ENCODE measurements at places on chromosomes 2 and 18.

- no peak for DNase-seq
Measured at GRCh38 chr18:9549405-9549804, 65.0 kb downstream of the PPP4R1 start.

- no peak for DNase-seq
Measured at GRCh38 chr2:235300368-235301201, 193.3 kb upstream of the AGAP1 start.

- no peak for DNase-seq
Measured at GRCh38 chr2:163656622-163657280, 79.1 kb downstream of the FIGN start.

DNA sequence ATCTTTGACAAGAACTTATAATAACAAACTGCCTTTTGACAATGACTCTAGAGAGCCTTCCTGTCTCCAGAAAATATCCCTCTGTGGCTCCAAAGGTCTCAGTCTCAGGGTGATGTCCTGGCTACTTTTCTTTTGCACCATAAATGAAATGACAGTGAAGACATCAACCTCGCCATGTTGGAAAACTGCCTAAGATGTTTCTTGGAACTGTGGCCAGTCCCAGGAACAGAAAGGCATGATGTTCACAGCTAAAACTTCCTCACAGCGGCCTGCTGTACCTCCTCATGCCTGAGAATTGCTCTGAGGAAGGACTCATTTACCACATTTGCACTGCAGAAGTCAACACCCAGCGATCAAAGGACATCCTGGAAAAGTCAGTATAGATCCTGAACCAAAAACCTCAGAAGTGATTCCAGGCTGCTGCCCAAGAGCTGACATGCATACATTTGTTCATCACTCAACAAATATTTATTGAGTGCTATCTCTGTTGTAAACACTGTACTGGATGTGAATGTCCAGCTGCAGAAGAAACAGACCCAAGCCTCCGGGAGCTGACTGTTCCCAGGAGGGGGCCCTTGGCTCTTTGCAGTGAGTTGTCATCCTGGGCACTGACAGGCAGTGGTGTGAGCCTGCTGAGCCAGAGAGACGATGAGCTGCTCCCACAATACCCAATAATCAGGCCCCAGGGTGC is 64.3 kb upstream of the ACSL3 start:
- peak; percentile 38 for DNase-seq

DNA sequence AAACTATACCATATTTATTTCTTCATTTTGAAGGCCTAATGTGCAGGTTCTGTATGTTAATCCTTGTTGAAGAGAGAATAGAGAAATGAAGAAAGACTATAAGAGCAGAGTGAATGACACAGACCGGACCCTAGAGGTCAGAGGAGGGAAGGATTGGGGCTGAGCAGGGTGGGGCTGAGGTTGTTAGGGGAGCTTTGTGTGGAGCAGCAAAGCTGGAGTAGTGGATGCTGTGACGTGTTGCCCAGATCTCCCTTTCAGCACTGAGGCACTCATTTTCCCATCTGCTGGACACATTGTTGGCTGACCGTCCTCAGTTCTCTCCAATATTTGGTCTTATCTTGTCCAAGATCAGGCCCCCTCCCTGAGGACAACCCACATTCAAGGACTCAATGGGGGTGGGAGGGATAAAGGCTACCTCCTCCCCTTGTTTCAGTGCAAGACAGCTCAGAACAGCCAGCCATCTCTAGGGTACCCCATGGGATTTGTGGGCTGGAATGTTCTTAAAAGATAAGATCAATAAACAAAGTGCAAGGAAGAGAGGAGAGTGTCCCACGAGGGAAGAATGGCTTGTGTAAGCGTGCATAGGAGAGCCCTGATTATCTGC is 143.6 kb downstream of the TDRD15 start:
- peak; percentile 33 for DNase-seq

- DNase-seq, result no peak
Measured at GRCh38 chr2:53286345-53286744, 481.3 kb upstream of the CHAC2 start.

GRCh38 chr2:128642316-128642715 is 323.6 kb upstream of the HS6ST1 start:
- no peak for DNase-seq

DNA sequence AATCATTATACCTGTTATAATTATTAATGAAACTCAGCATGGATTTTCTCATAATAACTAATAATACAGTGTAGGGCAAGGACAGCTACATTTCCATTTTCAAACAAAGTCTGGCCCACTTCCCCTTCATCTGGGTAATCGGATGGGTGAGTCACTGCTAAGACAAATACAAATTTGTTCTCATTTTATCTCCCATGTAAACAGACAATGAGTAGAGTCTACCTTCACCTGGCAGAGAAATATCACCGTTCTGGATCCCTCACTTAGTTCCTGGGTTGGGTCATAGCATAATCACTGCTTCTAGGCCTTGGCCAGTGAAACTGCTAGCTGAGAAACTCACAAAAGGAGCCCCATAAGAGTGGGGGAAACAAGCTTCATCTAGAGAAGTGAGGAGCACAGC is 9.2 kb downstream of the CNTNAP5 start:
- DNase-seq, result no peak

GRCh38 chr2:127410871-127411652 is 7.2 kb upstream of the PROC start:
- DNase-seq, result no peak

GRCh38 chr2:1758774-1759610 is 14.7 kb upstream of the PXDN start:
- no peak for DNase-seq

DNA sequence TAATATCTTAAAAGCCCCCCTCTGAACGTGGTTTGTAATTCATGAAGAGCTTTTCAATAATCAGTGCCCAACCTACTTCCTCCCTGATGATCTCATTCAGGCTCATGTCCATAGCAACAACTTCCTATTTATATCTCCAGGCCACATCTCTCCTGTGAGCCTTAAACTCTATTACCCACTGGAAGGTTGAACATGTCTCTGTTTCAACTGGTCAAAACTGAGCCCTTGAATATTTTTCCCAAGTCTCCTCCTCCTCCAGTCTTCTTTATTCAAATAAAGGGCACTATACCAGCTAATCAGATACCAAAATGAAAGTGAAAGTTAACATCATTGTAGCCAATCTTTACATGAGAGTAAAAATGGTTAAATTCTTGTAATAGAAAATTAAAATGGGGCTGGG is 63.7 kb upstream of the ITGA4 start:
- peak; percentile 29 for DNase-seq

- peak; percentile 29 for DNase-seq
Measured at GRCh38 chr2:9897331-9897737, 54.1 kb downstream of the TAF1B start.

- DNase-seq, result peak; percentile 40
Measured at GRCh38 chr2:213246497-213247281, 37.6 kb upstream of the SPAG16 start.

GRCh38 chr2:153890576-153890975 is 18.9 kb downstream of the GALNT13 start:
- peak; percentile 64 for DNase-seq

DNA sequence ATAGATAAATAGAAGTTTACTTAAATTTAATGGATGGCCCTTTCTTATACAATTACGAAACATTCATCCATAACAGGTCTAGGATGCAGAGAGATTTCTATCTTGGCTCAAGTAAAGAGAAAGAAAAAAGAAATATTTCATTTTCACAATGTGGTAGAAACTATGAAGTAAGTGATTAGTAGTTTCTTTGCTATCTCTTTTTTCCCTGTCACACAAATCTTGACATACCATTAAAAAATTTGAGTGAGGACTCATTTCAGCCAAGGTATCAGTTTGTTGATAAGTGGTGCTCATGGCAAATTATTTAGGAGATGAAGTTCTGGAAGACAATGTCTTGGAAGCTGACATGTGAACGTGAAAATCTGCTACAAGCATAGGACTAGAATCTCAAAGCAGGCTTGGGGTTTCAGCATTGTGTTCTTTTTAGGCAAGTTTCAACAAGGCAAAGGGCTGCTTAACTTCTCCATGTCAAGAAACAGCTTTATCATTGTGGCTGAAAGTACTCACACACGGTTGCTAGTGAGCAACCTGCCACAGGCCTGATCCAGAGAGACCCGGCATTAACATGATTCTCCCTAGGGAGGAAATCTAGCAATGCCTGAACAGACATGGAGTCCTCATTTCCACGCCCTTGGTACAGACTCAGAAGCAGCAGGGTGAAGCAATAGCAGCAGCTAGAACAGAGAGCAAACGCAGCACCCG is 414.6 kb downstream of the DLGAP1 start:
- DNase-seq, result no peak

- no peak for DNase-seq
Measured at GRCh38 chr18:63528863-63529492, 13.2 kb upstream of the SERPINB12 start.

DNA sequence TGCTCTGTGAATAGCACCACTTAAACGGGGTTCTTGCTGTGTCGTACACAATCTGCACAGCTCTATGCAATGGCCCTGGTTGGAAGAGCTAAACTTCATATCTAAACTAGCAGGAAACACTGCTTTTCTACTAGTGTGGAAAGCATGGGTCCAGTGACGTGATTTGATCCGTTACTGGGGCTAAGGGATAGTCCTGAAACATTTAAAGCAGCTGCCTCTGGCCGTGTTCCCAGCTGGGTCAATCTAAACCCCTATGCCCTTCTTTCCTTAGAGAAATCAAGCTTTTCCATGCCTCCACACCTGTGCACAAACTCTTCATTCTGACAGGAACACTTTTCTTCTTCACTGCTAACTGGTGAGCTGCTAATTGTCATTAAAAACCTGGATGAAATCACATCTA is 5.4 kb upstream of the IGFBP5 start:
- DNase-seq, result no peak

DNA sequence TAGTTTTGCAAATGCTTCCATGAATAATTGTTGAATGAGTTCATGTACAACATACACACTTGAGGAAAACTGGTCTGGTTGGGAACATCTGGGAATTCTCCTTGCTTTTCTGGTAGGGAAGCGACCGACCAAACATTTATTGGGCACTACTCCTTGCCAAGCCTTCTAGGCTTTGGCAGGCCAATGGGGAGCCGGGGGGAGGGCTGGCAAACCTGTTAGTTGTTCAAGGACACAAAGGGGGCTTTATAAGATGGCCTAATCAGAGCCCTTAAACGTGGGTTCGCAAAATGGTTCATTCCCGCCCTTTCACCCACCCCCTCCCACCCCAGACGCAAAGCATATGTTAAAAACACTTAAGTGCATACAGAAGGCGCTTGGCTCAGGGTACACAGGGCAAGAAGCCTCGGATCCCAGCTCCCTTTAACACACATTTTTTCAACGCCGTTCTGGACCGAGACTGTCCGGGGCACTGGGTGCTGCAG is 844 bp upstream of the VSNL1 start:
- DNase-seq, result peak; percentile 76

GRCh38 chr2:201909961-201910361 is 103.6 kb downstream of the CDK15 start:
- DNase-seq, result no peak

GRCh38 chr18:13879937-13880336 is 35.4 kb downstream of the MC2R start:
- DNase-seq, result no peak

- peak; percentile 96 for DNase-seq
Measured at GRCh38 chr18:31513189-31513935, 15.4 kb downstream of the DSG2 start.

DNA sequence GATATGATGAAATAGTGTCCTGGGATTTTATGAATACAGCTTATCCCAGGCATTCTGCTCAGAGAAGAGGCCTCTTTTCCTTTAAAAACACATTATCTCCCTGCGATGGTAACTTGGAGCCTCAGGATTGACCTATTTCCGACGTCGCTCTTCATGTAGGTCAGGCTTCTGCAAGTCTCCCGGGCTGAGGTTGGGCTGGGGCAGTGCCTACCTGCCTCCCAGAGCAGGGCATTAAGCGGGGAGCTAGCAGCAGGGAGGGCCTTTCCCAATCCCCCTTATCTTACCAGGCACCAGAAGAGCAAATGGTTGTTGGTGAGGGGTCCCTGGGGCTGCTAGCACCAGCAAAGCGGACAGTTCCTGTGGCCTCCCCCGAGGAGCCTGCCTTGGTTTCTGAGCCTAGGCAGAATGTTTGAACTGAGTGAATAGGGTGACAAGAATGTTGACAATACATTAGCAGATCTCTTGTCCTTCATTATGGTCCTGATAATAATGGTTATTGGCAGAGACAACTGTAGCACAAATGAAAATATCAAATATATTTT is 60.2 kb downstream of the TRPM8 start:
- DNase-seq, result peak; percentile 52

- no peak for DNase-seq
Measured at GRCh38 chr2:184849516-184849915, 251.2 kb downstream of the ZNF804A start.

GRCh38 chr18:3012136-3013023 is 564 bp downstream of the LPIN2 start:
- DNase-seq, result peak; percentile 33

DNA sequence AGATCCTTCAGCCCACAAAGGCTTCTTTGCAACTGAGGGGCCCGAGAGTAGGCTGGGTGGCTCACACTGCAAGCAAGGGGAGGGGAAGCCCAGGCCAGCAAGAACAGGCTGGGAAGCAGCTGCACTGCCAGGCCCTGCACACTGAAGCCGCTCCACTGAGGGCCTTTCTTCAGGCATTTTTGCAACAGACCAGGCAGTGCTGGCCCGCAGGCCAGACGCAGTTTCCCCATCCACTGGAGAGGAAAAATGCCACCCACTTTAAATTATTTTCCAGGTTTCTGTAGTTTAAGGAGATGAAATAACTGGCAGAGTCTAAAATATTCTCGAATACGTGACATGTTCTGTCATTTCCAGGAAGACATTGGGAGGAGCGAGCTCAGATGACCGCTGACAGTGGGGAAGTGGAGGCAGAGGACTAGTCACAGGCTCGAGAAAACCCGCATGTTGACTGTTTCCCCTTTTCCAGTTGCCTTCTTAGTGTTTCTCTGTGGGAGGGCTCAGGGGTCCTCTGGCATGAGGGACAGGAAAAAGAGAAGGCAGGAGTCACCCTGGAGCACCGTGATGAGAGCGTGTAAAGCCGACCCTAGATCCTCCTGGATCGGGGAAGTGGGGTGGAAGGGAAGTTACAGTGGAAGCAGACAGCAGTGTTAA is 53.3 kb upstream of the B3GNT7 start:
- no peak for DNase-seq

GRCh38 chr2:233100192-233100998 is 40.3 kb downstream of the INPP5D start:
- peak; percentile 21 for DNase-seq

GRCh38 chr18:34620258-34620861 is 89.7 kb upstream of the DTNA start:
- DNase-seq, result no peak

DNA sequence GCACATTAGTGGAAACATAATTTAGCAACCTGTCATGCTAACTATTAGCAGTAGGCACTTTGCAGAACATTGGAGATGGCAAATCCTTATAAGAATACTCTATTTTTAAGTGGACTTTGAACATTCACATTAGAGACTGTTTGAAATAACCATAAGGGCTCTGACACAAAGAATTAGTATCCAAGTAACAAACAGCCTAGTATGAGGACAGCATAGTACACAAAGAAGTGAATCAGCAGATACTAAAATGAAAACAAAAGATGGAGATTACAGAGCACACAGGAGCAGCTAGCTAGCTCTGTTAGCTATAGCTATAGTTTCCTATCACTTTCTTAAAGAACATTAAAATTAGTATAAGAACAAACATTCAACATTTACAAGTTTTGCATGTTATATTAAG is 256.3 kb upstream of the SPOPL start:
- DNase-seq, result no peak

GRCh38 chr2:23703583-23704385 is 223.1 kb downstream of the ATAD2B start:
- DNase-seq, result no peak

GRCh38 chr2:176967911-176968450 is 244.6 kb upstream of the HNRNPA3 start:
- no peak for DNase-seq

Measured in mesendoderm (in vitro differentiated cells).